ENCODE measurements at places on chromosomes 2 and 18. TPM values are rescaled to one million over a fixed set of nuclear protein-coding genes. Genes with fewer than 3 reads are reported as not detected.

DNA sequence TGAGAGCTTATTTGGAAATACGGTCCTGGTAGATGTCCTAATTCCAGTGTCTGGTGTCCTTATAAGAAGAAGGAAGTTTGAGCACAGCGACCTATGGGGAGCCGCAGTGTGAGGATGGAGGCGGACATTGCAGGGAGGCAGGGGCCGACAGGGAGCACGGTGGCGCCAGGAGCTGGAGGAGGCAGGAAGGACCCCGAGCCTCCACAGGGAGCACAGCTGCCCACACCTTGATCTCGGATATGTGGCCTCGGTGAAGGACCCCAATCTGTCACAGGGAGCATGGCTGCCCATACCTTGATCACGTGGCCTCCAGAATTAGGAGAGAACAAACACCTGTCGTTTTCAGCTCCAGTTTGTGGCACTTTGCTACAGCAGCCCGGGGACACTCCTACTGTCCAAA lies 461.6 kb upstream of the SALL3 start:
- no peak for DNase-seq

DNA sequence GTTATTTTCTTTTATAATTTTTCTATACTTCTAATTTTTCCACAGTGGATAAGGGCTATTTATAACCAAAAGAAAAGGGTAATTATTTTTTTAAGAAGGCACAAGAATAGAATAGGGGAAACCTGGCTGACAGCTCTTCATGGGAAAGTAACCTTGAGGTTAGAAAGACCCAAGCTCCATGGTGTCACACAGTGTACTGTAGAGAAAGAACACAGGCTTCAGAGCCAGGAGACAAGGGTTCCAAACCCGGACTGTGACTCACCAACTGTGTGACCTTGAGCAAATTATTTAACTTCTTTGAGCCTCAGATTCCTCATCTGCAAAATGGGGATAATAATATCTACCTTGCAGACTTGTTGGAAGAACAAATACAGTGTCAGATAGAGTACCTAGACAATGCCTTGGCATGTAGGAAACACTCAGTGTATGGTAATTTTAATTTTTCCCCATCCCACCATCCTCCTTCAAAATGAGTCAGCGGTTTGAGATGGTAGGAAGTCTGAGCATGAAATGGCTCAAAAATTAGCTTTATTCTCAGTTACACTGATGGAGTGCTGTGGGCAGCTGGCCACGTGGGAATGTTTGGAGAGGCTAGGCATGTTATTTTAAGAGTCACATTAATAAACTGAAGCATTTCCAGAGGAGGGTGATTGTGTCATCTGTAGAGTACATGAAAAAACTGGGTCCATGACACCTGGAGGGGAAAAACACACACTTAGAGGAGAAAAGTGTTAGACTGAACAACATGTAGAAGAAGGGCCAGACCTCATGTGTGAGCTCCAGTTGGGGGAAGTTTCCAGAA lies 36.7 kb downstream of the TMEM37 start:
- DNase-seq = no peak

DNA sequence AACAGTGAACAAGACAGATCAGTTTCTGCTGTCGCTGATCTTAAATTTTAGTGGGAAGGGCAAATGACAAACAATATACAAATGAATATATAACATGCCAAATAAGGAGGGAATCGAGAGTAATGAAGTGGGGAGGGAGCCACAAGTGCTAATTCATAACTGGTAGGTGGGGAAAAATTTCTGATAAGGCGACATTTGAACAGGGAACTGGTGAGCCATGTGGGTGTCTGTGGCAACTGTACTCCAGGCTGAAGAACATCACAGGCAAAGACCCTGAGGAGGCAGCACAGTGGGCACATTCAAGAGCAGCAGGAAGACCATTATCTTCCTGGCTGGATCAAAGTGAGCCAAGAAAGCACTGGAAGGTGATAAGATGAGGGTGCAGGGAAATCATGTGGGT lies 51.6 kb upstream of the CD28 start:
- DNase-seq = no peak

GRCh38 chr2:154408786-154409185 lies 289.7 kb upstream of the KCNJ3 start:
- no peak for DNase-seq

The C18orf54 gene
- total RNA-seq = 13.9 TPM
